Iris pigment epithelial cell (primary cell): ENCODE measurements at places on chromosomes 7 and 10.

DNA sequence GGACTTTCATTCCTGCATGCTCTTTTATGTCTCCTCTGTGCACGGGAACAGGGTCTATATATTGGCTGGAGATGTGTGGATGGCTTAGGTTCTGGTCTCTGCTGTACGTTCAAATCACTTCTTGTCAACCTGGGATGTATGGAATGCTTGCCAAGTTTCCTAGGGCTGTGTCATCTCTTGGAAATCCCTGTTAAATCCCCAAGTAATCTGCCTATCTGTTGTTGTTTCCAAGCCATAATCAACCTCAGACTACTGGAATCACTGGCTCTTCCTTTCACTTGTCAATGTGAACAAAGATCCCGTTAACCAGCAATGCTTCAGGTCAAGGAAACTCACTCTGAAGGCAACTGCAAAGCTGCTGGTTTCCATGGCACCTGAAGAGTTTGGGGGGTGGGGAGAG is 93.3 kb upstream of the FAM171A1 start:
- peak; percentile 14 for DNase-seq

DNA sequence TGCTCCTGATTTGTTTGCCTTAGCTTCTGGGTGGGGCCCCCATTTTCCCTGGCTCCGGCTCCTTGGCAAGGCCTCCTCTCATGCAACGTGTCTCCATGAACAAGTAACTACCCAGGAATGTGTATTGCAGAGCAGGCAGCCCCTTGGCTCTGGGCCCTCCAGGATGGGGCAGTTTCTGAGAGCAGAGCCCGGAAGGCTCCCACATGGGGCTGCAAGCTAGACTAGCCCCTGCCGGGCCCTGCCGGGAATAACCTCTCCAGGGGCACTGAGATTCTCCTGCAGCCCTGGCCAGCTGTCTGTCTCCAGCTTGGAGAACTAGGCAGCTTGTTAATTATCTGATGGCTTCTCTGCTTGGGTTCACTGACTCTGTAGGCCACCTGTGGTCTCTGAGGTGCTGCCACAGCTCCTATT is 184.0 kb upstream of the INHBA start:
- DNase-seq, result peak; percentile 95

DNA sequence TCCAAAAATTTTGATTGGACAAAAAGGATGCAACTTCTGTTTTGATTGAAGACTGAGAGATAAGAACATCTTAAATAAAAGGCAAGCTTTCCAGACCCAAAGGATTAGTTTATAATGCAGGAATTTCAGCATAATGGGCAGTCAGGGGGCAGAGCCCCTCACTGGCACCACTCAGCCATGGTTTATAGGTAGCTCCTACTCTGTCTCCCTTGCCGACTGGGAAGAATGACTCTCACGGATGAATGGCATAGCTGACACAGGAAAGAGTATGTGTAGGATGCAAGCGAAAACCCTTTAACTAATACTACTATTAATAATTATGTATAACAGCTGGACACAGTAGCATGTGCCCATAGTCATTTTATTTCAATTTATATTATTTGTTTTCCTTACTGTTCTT is 53.3 kb downstream of the GALNT11 start:
- no peak for DNase-seq

DNA sequence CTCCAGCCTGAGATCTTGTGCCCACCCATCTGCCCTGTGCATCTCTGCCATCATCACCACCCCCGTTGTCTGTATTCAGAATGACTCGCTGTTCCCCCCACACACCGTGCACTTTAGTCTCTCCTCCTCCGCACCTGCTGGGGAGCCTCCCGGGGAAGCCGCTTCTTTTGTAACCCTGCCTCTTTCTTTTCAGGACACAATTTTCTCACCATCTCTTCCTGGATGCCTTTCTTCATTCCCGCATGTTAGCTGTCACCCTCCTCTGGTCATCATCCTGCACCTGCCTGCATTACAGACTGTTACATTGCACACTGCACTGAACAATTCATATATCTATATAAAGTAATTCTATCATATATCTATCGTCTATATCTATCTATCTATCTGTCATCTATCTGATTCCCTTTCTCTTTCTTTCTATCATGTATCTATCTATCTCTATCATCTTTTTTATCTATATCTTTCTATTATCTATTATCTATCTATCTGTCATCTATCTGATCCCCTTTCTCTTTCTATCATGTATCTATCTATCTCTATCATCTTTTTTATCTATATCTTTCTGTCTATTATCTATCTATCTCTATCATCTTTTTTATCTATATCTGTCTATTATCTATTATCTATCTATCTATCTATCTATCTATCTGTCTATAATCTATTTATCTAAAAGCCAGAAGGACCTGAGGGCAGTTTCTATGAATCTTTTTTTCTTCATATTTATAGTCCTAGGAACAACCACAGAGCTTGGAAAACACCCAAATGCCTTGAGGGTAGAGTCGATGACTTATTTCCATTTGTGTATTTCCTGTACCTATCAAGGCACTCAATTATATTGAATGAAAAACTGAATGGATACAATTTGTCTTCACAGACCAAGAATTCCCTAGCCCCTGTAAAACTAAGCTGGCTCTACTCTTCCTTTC is 642.5 kb downstream of the ACTR3B start:
- DNase-seq, result no peak

DNA sequence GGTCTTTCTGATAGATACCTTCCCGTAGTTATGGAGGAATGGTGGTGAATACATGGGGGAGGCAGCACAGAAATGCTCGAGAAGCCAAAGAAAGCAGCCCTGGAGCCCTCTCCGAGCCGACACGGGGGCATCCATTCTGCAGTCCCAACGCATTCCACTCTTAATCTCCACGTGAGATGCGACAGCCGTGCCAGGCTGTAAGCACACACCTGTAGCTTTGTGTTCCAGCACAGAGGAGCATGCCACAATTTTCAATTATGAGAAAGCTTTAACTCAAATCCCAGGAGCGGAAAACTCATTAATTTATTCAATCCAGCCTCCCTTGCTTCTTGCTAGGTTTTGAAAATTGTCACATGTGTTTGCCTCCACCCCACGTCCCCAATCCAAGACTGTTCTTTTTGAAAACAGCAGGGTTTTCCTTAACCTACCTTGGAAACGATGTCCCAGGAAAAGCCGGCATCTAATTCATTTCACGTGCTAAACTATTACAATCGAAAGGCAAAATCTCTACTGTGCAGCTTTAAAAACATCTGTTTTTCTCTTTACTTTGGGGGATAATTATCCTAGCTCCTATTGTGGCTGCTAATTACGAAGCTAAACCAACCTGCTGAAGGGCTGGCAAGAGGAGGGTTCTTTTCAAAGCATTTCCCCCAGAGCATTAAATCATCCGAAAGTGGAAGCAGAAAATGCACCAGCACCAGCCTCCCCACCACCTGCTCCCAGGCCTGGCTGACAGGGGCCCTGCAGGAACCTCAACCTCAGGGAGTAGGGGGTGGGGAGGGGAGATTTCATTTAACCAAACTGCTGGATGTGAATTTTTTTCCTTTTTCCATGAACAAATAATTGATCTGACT is 56.0 kb upstream of the CHST15 start:
- DNase-seq, result no peak

GRCh38 chr10:104872691-104873090 is 231.6 kb downstream of the SORCS3 start:
- no peak for DNase-seq

DNA sequence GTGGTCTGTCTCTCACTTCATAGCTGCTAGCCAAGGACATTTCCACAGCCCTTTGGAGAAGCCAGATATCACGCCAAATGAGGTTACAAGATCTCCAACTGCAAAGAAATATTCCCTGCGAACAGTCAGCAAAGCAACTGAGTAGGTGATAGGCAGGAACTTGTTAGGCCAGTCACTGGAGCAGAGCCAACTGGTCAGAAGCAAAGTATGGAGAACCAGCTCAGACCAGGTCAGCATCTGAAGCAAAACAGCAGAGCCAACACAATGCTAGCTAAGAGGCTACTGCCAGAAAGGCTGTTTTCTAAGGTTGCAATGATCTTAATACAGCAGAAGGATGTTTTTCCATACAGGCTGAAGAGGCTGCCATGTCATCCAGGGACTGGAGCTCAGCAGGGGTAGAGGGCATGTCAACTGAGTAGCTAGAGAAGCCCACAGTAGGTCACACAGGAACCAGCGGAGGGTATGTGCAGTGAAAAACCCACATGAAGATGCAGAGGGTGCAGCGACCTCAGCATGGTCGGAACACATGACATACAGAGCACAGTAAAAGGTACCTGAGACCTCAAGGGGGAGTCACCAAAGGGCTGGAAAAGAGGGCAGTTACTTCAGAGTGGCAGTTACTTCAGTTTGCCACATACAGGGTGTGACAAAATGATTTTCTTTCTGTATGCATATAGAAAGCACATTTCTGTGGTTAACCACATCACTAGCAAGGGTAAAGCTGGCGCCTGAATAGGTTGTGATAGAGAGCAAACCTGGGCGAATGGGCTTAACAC is 8.9 kb downstream of the SEC31B start:
- DNase-seq, result no peak

GRCh38 chr7:30740417-30741181 is 11.3 kb upstream of the INMT start:
- DNase-seq, result peak; percentile 47

- DNase-seq, result no peak
Measured at GRCh38 chr10:78927257-78927995, 141.3 kb upstream of the ZMIZ1 start.

DNA sequence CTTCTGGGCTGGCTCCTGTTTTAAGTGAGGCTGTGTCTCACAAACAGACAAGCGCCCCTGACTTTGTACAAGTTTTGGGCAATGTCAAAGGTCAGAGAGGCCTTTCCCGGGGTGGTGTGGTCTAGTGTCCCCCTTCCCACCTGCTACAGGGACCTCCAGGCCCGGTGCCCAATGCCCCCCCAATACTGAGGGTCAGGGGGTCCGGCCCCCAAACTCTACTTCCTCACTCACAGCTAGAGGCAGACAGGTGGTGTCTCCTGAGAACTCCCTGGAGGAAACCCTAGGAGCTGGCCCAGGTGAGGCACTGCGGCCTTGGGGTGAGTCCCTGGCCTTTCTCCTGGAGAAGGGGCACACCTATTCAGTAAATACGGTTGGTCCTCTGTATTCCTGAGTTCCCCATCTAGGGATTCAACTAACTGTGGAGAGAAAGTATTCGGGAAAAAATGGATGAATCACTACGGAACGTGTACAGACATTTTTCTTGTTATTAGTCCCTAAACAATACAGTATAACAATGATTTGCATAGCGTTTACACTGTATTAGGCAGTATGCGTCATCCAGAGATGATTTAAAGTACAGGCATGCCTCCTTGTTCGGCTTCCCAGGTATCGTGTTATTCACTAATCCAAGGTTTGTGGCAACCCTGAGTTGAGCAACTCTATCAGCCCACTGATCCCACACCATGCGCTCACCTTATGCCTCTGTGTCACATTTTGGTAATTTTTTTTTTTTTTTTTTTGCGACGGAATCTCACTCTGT is 308.1 kb downstream of the WDR37 start:
- no peak for DNase-seq

DNA sequence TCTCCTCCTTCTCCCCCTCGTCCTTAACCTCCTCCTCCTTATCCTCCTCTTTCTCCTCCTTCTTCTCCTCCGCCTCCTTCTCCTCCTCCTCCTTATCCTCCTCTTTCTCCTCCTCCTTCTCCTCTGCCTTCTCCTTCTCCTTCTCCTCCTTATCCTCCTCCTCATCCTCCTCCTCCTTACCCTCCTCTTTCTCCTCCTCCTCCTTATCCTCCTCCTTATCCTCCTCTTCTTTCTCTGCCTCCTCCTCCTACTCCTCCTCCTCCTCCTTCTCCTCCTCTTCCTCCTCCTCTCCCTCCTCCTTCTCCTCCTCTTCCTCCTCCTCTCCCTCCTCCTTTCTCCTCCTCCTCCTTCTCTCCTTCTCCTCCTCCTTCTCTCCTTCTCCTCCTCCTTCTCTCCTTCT is 14.5 kb downstream of the PLXNA4 start:
- no peak for DNase-seq

DNA sequence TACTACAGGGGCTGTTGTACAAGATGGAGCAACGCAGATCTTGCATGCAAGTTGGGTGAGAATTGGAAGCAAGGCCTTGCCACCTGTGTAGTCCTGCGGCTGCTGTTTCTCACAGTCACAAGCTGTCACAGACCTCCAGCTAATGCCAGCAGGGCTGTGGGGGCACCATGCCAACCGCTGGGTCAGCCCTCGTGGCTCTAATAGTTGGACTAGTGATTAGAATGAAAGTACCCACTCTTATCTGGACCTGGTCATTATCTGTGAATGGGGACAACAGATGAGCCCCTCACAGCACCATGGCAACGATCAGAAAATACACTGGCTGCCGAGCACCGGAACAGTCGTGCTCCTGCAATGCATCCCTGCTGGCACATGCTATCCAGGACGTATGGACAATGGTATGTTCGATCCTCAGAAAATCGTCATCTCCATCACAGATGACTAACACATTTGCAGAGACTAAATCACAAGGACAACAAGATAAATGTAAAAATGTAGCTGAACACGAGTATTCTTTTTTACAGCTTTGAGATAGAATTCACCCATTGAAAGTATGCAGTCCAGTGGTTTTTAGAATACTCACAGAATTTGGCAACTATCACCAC is 80.4 kb upstream of the CALN1 start:
- DNase-seq, result no peak

DNA sequence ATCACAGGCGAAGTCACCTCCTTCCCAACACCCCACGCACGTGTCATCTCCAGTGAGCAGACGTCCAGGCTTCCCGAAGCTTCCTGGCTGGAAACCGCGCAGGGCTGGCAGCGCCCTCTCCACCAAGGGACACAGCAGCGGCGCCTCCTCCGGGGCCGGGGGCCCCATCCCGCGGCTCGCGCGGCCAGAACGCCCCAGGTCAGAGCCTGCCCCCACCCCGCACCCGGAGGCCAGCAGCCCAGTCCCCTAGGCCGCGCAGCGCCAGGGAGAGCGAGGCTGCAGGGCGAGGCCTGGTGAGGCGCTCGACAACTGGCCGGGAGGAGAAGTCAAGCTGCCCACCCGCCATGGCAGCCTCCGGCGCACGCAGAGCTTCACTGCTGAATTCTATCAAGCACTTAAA is 247.0 kb downstream of the SEMA3D start:
- DNase-seq, result no peak

GRCh38 chr7:93751421-93751820 is 139.1 kb downstream of the TFPI2 start:
- DNase-seq, result peak; percentile 1

GRCh38 chr7:88522771-88523293 is 216.1 kb upstream of the STEAP4 start:
- no peak for DNase-seq

DNA sequence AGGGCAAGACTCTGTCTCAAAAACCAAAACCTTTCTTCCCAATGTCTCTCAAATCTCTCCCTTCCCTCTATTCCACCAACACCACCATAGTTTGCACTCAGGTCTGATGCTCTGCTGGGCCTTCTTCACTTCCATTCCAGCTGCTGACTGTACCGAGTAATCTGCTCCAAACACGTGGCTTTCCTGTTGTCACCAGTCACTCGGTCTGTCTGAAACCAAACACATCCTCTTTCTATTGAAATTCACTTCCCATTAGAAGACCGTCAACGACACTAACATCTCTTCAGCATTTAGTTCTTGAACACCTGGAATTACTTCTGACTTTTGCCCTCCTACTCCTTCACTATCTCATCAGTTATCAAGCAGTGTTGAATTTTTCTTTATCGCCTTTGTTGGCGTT is 4.7 kb upstream of the NRF1 start:
- no peak for DNase-seq
